ENCODE measurements at places on chromosomes 1 and 21.

GRCh38 chr1:169844941-169845608 lies 48.6 kb downstream of the SCYL3 start:
- DNase-seq, result no peak

DNA sequence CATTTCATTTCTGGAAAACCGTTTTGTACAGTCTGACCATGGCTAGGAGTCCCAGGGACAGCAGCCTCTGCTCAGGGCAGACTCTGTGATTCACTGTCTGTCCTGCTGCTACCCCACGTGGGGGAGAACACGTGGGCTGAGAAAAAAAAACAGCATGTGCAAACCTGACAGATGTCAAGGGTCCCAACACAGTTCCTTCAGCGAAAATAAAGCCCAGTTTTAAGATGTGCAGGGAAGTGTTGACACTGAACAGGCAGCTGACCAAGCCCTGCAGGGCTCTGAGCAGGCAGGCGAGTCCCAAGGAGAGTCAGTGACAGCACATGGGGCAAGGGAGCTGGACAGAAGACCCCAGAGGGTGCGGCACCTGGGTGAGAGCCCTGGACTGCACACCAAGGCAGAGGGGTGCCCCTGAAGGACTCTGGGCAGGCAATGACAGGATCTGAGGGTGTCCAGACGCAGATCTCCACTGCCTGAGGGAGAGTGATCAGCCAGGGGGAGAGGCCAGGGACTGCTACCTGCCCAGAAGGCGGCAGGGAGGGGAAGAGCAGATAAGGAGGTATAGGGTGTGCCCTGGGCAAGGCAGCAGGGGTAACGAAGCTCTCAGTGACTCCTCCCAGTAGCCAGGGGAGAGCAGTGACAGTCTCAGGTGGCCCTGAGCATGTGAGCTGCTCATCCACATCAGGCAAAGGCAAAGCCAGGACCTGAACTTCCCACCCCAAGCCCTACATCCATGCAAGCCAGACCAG lies 5.1 kb upstream of the SPATC1L start:
- DNase-seq, result no peak

GRCh38 chr1:223486932-223487886 lies 94.0 kb downstream of the CCDC185 start:
- no peak for DNase-seq

GRCh38 chr1:40930174-40930964 lies 49.1 kb upstream of the CTPS1 start:
- no peak for DNase-seq

GRCh38 chr1:21885236-21886037 lies 51.7 kb downstream of the HSPG2 start:
- no peak for DNase-seq

DNA sequence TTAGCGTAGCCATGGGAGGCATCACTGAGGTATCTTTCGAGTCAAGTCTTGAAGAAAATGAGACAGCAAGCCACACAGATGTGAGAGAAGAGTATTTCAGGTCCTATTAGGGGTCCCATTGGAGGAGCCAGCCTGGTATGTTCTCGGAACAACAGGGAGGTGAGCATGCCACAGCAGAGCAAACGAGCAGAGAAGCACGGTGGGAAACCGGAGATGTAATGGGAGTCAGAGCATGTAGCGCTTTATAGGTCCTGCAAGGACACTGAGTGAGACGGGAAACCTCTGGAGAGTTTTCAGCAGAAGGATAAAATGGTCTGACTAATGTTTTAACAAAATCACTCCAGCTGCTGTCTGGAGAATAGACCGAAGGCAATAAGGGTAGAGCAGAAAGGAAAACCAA lies 15.9 kb downstream of the H3-3A start:
- no peak for DNase-seq

DNA sequence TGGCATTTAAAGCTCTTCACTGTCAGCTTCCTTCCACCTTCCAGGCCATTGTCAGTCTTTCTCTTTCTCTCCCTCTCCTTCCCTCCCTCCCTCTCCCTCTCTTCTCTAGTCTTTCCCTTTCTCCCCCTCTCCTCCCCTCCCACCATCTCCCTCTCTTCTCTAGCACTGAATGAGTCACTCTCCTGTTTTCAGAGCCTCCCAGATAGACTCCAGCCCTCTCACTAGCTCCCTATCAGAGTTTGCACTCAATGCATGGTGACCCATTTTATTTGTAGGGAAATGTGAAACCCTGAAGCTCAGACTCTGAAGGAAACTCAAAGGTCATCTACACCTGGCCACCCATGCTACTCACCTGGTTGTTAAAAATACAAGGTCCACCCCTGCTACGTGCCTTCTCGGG lies 4.4 kb upstream of the MATN1 start:
- DNase-seq, result no peak

GRCh38 chr1:1826356-1827088 lies 48.3 kb upstream of the NADK start:
- no peak for DNase-seq

- no peak for DNase-seq
These were observed 212.0 kb upstream of the FAM78B start for GRCh38 chr1:166378805-166379204.

Measured in CD4-positive, alpha-beta T cell treated with Interleukin-12 subunit alpha and Interleukin-12 subunit beta, for 1 hour (primary cell).